Activated CD4-positive, alpha-beta T cell treated with anti-CD3 and anti-CD28 coated beads, Interleukin-2, amount 50 U/mL, for 16 hours (primary cell): ENCODE measurements at places on chromosomes 3 and 15.

- DNase-seq, result no peak
These were observed 471.2 kb downstream of the MFSD1 start for GRCh38 chr3:159273070-159273469.

- no peak for DNase-seq
These were observed 153.8 kb upstream of the TSC22D2 start for GRCh38 chr3:150254309-150254708.

GRCh38 chr3:25040748-25041147 lies 387.3 kb upstream of the RARB start:
- no peak for DNase-seq

DNA sequence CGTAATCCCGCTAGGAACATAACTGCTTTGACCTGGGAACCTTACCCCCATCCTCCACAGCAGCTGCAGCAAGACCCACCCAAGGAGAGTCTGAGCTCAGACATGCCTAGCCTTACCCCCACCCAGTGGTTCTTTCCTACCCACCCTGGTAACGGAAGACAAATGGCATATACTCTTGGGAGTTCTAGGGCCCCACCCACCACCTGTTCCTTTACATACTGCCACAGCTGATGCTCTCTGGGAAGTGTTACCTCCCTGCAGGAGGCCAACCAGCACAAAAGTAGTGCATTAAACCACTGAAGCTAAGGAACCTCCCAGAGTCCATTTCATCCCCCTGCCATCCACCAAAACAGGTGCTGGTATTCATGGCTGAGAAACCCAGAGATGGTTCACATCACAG lies 50.6 kb upstream of the AZI2 start:
- no peak for DNase-seq

DNA sequence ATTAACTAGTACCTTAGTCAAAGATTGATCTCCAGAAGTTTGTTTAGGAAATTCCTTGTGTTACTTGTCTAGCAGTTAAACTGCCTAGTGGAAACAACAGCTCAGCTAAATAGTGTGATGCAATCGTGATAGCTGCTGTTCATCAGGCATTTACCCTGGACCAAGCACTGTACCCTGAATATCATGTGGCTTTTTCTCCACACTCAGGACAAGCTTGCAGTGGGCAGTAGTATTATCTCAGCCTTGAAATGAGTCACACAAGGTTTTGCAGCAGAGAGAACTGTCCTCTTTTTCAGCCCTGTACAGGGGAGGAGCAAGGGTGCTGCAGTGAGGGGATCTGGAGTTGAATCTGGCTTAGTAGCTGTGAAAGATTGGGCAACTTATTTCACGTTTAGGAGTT lies 208.4 kb downstream of the TP63 start:
- DNase-seq, result peak; percentile 25

DNA sequence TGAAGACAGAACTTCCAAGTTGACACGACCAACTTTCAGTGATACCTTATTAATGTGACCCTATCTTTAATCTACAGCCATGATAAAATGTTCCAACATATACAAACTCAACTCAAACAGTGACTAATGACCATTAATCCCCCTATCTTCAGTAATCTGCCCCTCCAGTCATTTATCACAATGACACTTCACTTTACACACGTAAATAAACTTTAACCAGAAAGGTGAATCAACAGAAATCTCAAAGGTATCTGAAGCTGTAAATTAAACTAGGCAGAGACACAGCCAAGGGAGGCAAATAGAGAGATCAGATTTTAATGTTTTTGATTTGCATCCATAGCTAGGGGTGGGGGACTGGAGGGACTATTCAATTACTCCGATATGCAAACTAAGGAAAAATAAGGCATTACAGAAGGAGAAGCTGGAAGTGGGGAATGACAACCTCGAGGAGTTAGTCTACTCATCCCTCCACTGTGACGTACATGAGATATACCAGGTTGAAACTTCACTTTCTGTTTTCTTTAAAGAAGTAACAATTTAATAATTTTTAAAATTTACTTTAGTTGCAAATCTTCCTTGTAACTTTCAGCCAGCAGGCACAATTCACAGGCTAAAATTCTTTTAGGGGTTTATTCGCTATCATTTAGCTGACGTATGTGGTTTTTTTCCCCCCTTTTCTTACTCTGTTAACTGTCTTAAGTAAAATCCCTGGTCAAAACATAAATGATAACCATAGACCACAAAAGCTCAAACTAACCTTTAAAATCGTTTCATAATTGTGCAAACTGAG lies 751.0 kb downstream of the ROBO1 start:
- no peak for DNase-seq

DNA sequence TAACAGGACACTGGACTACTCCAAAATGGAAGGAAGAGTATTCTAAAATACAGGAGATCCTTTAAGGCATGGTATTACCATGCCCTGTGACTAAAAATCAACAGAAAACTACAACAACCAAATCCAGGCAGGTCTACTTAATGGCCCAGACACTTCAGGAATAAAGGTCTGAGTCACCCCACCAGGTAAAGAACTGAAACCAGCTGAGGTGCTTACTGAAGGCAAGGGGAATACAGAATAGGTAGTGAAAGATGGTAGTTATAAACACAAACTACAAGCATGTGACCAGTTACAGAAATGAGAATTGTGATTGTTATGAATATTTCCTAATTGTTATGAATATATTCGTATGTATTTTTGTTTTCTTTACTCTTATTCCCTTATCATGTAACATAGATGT lies 13.4 kb downstream of the IFT57 start:
- DNase-seq, result peak; percentile 32

GRCh38 chr3:151210676-151211381 lies 7.8 kb upstream of the GPR171 start:
- DNase-seq, result no peak

DNA sequence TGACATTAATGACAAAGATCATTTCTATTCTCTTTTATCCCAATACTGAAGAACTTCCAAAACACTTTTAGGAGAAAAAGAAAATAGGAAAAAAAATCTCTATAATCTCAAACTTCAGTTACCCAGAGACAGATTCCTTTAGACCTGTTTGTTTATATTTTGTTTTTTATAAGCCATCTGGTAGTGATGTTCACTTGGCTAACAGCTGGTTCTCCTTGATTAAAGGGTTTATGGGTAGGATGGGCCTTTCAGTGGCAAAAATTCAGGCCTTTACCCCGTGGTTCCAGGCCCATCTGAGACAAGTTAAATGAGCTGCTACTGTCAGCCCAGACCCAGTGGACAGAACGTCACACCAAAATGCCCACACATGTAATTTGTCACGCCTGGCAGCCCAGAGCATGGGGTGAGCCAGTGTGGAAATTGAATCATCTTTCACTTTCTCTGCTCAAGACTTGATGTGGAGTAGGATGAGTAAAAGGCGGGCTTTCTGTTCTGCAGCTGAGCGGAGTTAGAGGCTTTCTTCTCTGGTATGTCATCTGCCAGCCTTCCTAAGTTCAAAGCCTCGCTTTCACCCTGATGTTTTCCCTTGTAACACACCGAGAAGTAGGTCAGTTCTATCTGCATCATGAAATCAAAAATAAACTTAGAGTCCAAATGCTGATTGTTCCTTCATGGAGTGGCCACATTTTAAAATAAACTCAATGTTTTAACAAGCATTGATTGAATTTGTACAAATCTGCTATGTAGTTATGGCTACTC lies 62.5 kb upstream of the SKOR1 start:
- peak; percentile 78 for DNase-seq

- no peak for DNase-seq
These were observed 120.9 kb downstream of the ATP10A start for GRCh38 chr15:25742041-25742730.

DNA sequence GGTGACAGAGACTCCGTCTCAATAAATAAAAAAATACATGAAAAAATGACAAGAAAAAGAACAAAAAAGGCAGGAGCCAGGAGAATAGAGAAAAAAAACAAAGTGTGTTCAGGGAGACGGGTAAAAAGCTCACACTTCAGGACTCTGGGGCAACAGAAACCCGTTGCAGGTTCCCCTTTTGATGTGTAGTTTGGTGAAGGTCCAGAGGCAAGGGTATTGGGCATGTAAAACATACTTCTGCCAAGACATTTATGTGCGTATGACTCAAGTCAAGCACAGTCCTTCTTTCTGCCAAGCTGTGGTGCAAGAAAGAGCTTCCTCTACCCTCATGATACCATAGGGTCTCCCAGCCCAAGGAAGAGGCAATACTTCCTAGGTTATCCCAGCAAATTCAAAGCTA lies 33.4 kb upstream of the STRIT1 start:
- no peak for DNase-seq

DNA sequence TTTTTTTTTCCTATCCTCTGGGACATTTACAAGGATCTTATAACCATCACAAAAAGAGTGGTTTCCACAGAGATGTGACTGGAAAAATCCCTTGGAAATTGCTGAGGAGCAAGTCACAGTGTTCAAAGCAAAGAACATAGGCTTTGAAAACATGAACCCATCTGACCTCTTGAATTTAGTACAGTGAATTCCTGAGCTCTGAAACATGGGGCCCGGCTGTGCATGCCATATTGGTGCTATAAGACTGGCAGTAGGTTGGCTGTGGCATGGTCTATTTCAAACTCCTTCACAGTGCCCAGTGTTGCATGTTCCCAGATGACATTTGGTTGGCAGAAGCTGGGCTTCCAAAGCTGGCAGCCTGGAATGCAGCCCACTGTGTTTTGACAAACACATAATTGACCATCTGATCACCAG lies 202.2 kb downstream of the TIGIT start:
- DNase-seq, result no peak

GRCh38 chr3:160808838-160809237 lies 52.8 kb downstream of the PPM1L start:
- no peak for DNase-seq

DNA sequence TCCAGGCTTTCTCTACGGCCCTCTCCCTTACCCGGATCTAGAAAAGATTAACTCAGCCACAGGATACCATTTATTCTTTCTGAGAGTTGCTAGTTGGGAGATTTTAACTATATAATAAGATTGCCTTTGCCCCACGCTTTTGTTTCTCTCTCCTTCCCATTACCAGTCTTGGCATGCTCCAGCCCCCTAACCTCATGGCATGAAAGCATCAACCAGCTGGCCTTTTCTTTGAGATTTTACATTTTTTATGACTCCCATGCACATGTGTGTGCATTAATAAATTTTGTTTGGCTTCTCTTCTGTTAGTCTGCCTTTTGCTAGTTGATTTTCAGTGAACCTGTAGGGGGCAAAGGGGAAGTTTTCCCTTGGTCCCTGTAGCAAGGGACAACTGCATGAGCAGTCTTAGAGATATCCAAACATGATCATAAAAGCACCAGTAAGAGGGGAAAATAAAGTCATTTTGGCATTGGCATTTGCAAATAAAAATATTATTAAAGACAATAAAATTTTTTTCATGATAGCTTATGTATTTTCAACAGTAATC lies 73.6 kb downstream of the OXSM start:
- no peak for DNase-seq

GRCh38 chr3:154040283-154040682 lies 80.9 kb upstream of the ARHGEF26 start:
- DNase-seq, result no peak

DNA sequence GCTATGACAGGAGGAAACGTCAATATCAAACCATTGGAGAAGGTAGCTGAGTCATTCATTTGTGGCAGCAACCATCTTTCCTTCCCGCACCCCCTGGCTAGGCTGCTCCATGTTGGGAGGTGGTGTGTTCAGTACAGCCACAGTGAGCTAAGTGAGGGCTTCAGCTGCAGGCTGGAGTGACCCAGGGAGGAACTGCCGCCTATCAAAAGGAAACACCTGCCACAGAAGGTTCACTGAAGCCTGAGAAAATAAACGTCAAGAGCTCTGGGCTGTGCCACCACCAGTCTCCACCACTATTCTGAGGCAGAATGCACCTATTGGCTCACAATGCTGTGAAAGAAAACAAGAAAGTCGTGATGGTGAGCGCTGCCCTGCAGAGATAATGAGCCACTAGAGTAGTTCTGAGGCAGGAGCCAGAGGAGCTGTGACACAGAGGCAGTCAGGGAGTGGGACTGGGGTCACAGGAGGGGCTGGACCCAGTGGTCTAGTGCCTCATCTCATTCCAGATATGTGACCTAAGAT lies 34.8 kb upstream of the CD47 start:
- peak; percentile 67 for DNase-seq

DNA sequence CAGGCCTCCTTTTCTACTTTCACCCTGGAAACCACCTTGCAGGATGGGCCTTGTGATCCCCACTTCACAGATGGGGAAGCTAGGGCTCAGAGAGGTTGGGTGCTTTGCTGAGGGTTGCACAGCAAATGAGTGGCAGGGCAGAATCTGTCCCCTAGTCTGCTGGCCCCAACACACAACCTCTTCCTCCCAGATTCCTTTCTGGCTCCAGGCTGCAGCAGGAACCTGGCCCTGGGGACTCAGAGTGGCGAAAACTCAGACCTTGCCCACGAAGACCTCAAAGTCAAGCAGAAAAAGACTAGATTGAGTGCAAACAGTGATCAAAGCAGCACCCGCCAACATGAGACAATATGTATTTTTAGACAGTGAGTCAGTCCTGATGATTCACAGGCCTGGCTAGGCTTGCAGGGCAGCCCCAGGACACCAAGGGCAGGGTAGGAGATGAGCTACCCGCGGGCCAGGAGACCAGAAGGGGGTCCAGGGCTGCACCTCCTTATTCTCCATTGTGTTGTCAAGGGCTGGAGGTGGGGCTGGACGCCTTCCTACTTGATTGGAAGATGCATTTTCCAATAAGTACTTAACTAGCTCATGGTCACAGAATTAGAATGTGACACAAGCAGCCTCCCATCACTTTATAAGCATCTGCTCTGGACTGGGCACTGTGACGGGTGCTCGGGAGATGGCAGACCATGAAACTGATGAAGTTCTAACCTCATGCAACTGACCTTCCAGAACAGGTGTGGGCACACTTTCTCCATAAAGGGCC lies 23.9 kb downstream of the GOLGA6L2 start:
- no peak for DNase-seq

DNA sequence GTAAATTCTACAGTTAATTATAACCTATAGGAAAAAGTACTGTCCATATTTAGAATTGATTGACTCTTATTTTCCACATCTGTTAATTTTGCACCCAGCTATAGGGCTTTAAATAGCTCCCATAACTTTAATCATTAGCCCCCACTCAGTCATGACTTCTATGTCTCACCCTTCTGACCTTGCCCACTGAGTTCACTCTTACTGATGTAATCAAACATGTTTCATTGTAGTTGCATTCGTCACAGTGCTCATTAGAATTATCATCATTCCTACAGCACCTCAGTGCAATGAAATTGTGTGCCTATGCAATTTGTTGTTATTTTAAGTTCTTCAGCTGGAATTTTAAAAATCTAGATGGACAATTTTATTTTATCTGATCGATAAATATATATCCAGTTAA lies 151.4 kb downstream of the TIGIT start:
- no peak for DNase-seq

- no peak for DNase-seq
These were observed 470.4 kb downstream of the ROBO1 start for GRCh38 chr3:79297245-79297960.

DNA sequence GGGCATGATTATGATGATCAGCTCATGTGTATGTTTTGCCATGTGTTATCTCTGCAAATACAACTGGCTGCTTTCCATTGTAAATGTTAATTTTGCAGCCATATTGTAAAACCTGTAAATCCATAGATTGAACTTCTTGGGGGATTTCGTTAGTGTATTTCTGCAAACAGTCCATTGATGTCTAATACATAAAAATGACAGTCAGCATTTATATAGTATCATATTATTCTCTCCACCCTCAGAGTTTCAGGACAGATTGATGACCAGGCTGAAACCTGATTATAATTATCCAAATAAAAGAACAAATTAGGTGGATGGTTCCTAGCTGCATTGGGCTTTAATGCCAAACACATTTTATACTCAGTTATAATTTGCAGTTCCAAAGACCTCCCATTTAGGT lies 276.8 kb downstream of the FEZF2 start:
- no peak for DNase-seq

- no peak for DNase-seq
These were observed 82.9 kb downstream of the ST6GAL1 start for GRCh38 chr3:187013159-187013716.
